ENCODE measurements at places on chromosomes 16 and 17.

- DNase-seq: no peak
Observed at GRCh38 chr16:73058616-73059409, 10.9 kb upstream of the ZFHX3 start.

- no peak for DNase-seq
Observed at GRCh38 chr17:82041144-82041814, 3.8 kb upstream of the DCXR start.

DNA sequence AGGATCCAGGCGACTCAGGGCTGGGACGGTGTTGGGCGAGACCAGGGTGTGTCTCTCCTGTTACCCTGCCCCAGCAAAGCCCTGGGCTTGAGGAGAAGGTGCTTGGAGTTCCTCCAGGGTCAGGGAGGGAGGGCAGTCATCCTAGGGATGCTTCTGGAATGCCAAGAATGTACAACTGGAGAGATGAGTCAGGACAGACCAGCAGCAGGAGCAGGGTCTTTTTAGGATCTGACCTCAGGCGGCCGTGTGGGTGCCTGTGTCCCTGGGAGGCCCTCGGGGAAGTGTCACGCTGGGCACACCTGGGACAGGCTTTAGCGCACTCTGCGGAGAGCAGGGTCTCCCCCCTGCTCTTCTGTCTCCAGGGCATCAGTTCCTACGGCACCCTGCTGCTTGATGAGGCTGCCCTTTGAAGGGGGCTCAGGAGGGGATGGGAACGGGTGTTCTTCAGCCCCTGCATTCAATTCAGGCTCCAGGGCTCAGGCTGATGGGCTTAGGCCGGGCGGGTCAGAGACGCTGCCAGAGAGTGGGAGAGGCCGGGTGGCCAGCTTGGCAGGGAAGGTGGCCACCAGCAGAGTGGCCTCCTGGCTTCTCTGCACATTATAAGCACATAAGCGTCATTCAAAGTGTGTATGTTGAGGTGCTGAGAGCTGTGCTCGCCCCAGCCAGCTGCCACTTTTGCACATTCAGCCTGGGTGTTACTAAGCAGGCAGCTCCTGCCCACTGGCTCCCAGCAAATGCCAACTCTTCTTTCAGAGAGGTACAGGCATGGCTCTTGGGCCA lies 8.4 kb upstream of the MTSS2 start:
- no peak for DNase-seq

DNA sequence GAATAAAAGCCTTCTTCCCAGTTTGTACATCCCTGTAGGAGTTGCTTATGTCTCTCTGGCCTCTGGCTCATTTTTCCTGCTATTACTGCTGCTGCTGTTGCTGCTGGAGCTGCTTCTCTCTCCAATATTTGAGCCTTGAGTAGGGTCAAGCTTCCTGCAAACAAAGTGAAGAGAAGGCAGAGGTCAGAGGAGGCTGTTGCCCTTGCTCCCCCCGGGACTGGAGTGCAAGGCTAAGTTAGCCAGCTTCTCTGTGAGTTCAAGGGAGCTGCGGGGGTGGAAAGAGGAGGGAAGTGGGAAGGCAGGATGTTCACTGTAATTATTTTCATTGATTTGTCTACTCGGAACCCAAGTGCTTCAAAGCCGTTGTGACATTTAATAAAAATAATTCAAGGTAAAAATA lies 77.0 kb upstream of the TMEM132E start:
- no peak for DNase-seq

GRCh38 chr17:29567554-29568330 lies 759 bp upstream of the TP53I13 start:
- peak; percentile 57 for DNase-seq
